Inflammatory macrophage (primary cell): ENCODE measurements at places on chromosomes 1 and 21.

DNA sequence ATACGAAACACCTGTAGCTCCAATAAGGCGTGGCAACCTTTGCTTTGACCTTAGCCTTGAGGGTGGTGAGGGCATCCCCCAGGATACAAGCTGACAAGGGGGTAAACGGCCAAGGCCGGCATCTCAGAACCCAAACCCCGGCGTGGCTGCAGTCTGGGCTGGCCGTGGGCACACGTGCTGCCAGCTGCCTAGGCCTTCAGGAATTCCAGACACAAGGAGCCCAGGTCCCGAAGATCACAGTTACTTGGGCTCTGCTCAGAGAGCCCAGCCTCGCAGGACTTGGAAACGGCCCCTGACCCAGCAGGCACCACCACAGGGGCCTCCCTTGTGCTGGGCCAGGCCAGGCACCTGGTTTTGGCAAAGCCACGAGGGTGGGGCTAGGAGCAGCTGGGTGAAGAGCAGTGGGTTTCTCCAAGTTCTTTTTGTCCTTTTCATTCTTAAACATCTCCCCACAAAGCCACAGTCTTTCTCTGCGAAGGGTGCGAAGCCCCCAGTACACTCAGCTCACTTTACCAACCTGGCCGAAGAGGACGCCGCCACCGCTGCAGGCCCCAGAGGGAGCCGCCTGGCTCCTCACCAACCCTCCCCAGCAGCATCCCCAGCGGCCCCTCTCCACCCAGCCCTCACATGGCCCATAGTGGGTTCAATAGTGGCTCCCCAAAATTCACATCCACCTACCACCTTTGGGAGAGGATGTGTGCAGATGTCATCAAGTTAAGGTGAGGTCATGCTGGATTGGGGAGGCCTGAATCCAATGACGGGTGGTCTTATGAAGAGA, 26.8 kb downstream of the PRDM15 start:
- DNase-seq = no peak

- no peak for DNase-seq
Measured at GRCh38 chr1:61050541-61051442, 31.6 kb upstream of the NFIA start.

DNA sequence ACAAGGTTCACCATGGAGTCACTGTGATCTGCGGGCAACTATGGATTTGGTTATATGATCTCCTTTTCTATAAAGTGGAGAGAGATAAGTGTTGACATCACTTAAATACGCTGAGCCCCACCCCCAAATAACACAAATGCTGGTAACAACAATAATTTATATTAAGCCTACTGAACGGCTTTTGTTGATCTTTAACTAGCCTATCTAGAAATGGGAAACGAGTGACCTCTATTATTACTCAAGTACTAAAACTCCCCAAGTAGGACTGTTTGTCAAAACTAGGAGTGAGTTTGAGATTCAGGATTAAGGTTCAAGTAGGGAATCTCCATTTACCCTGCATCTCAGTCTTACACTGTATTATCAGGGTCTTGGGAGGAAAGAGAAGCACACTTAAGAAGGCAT, 52.2 kb downstream of the MAP3K7CL start:
- no peak for DNase-seq

- no peak for DNase-seq
Measured at GRCh38 chr1:116433275-116434257, 60.5 kb downstream of the ATP1A1 start.

DNA sequence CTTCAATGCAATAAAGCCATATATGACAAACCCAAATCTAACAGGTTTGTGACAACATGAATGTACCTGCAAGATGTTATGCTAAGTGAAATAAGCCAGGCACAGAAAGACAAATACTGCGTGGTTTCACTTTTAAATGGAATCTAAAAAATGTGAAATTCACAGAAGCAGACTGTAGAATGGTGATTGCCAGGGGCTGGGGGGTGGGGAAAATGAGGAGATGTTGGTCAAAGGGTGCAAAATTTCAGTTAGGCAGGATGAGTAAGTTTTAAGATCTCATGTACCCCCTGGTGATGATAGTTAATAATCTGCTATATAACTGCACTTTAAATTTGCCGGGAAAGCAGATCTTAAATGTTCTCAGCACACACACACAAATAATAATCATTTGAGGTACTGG, 160.5 kb downstream of the PTBP2 start:
- no peak for DNase-seq

DNA sequence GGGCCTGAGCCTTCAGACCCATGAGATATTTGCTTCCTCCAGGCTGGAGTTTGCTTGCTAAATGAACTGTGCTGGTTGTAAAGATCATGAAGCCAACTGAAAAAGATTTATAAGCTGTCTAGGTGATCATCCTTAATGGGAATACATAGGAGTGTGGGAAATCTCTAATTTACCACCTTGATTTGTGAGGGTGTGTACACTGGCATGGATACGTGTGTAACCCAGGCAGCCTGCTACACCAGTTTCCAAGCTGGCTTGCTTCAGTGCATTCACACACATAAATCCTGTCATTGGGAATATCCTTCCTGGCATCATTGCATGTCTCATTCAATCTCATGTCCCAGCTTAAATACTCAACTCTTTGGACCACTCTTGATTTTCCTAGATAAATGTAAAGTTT, 57.6 kb upstream of the GNG12 start:
- no peak for DNase-seq

GRCh38 chr21:42395302-42395701, 550 bp downstream of the TMPRSS3 start:
- DNase-seq = no peak
